ENCODE measurements at places on chromosomes 7 and 10.

GRCh38 chr10:90276894-90277475, 575.6 kb downstream of the KIF20B start:
- DNase-seq: no peak

GRCh38 chr7:150415161-150416153, 35.0 kb upstream of the GIMAP8 start:
- no peak for DNase-seq

- DNase-seq: no peak
Measured at GRCh38 chr7:11843113-11843765, 11.2 kb upstream of the THSD7A start.

GRCh38 chr10:4688601-4689000, 137.4 kb upstream of the AKR1E2 start:
- DNase-seq: no peak

DNA sequence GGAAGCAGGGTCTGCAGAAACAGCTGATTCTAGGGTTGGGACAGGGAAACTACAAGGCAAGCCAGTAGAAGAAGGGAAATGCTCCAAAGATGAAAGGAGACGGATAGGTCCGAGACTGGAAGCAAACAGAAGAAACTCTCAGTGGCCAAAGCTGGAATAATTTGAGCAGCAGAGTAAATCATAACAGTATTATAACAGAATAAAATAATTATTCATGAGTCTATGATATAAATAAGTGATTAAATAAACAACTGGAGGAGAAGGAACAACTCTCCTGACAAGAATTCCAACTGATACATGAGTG, 27.6 kb downstream of the EZH2 start:
- no peak for DNase-seq

- DNase-seq: no peak
Measured at GRCh38 chr7:104209063-104209462, 1.2 kb upstream of the ORC5 start.

- no peak for DNase-seq
Measured at GRCh38 chr7:118657391-118658005, 433.0 kb downstream of the ANKRD7 start.

DNA sequence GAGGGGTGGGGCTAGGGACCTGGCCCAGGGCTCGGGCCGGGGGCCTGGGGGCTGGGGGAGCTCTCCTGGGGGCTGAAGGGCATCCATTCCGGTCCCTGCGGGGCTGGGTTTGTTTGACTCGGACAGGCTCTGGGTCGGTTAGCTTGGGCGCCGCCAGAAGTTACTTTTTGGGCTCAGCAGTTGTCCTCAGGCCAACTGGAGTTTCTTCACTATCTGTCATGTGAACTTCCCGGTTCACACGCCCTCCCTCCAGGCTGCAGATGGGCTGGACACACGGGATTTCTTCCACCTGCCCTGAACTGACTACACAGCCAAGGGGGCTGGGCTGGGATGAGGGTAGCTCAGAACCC, 3.8 kb downstream of the SLC4A2 start:
- no peak for DNase-seq

GRCh38 chr10:70656489-70656888, 15.8 kb upstream of the ADAMTS14 start:
- DNase-seq: no peak

DNA sequence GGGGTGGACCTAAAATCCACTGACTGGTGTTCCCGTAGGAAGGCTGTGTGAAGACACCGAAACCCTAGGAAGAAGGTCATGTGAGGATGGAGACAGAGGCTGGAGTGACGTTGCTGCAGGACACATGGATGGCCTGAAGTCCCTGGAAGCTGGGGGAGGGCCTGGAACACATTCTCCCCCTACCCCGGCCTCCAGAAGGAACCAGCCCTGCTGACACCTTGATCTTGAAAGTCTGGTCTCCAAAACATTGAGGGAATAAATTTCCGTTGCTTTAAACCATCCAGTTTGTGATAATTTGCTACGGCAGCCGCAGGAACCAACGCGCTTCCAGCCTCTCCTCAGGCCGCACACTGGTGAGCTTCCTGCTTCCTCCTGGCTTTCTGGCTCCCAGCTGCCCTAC, 288.2 kb downstream of the GLRX3 start:
- no peak for DNase-seq

GRCh38 chr7:108001764-108002725, 916 bp downstream of the LAMB1 start:
- DNase-seq: no peak

DNA sequence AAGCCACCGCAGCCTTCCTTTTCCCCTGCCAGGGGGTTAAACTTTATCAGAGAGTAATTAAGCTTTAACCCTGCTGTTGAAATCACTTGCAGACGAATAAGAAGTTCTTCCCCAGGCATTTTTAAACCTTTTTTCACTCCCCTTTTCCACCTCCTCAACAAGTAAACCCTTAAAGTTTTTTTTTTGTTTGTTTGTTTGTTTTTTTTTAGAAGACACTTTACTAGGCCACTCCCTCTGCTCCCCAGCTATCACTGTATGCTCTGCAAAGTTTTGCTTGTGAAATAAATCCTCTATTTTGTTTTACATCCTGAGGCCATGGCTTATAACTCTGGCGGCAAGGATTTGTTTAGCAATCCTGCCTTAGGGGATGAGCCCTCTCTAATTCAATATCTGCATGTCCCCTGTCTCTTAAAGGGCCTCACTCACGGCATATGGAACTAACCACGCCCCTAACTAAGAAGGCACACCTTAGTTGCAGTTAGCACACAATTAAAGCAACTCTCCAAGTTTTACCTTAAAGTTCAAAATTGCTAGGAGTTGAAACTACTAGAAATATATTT, 1354.7 kb upstream of the LRRTM3 start:
- no peak for DNase-seq

DNA sequence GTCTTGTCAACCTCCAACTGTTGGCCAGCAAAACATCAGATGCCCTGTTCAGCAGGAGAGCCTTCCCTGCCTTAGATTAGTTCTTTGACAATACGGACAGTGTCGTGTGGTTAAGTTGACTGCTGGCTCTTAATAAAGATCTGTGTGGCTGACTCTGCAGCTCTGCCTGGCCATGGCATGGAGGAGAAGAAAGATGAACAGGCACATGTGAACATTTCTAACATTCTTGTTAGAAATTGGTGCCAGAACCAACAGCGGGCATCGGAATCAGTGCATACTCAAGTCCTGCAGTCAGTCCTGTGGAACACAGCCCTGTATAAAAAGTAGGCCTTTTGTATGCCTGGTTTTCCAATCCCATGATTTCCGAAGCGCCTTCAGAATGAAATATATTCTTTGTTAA, 455.6 kb downstream of the POM121L12 start:
- DNase-seq: no peak

DNA sequence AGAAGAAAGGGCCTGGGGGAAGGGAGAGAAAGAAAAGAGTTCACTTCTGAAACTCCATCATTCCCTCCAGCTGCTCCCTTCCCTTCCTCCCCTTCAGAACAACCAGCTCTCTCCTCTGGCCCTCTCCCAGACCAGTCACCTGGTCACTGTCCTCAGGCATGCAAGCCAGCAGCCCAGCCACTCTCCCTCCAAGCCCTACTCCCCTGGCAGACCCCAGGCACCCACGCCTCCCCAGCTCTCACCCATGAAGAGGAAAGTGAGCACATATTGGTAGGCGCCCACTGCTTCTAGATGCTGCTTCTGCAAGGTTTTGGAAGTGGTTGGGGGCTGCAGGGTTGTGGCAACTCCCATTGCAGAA, 353 bp downstream of the MOGAT3 start:
- no peak for DNase-seq

DNA sequence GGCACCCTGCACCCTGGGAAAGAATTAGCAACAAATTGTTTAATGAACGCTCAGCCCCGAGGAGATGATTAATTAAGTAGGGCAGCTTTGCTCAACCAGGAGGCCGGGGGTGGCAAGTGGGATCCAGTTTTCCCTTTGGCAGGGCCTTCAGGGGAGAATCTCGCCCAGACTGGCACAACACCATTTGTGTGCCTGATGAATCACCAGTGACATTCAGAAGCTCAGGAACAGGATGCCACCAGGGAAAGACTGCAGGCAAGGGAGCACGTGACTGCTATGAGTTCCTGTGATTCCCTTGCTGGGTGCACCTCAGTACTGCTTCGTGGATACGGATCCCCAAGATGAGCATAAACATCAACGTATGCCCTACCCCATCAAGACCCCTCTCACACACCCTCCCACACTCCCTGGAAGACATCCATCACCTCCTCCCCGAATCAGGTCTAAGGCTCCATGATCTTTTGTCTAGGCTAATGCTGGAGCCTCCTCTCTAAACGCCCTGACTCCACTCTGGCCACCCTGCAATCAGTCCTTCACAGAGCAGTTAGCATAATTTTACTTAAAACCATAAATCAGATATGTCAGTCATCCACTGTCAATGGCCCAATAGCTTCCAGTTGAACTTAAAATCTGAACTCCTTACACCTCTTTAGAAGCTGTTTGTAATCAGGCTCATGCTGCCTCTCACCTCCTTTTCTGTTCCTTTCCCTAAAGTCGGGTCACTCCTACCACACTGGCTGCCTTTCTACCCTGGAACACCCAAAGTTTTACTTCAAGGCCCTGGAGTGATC, 109.2 kb upstream of the AGK start:
- DNase-seq: no peak

- no peak for DNase-seq
Measured at GRCh38 chr10:125291836-125292235, 131.5 kb upstream of the CTBP2 start.

GRCh38 chr10:98029149-98030092, 1.0 kb downstream of the CRTAC1 start:
- DNase-seq: no peak

DNA sequence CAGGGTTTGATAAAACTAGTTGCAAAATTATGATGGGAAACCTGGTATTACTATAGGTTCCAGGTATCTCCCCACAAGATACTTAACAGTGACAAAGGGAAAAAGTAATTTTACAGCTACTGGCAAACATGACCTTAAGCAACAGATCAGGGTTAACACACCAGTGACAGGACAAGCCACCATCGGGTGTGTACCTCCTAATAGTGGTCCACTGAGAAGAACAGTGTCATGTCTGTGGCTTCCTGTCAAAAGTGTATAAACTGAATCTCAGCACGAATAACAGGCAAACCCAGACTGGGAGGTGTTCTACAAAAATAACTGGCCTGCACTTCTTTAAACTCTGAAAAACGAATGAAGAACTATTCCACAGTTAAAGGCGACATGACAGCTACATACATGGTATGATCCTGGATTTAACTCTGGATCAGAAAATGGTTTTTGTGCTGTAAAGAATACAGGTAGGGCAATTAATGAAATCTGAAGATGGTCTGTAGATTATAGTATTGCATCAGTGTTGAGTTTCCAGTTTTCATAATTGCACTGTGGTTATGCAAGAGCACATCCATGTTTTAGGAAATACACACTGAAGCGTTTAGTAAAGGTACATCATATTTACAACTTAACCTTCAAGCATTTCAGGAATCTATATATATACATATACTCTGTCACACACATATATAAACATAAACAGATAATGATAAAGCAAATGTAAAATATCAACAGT, 32.0 kb upstream of the ARMS2 start:
- DNase-seq: no peak

- DNase-seq: no peak
Measured at GRCh38 chr10:65945061-65945460, 980.8 kb upstream of the LRRTM3 start.

- no peak for DNase-seq
Measured at GRCh38 chr10:113970641-113971040, 73.0 kb upstream of the ADRB1 start.

- no peak for DNase-seq
Measured at GRCh38 chr10:32357056-32357735, 10.2 kb upstream of the EPC1 start.

- DNase-seq: no peak
Measured at GRCh38 chr7:53661645-53662217, 626.3 kb downstream of the POM121L12 start.

DNA sequence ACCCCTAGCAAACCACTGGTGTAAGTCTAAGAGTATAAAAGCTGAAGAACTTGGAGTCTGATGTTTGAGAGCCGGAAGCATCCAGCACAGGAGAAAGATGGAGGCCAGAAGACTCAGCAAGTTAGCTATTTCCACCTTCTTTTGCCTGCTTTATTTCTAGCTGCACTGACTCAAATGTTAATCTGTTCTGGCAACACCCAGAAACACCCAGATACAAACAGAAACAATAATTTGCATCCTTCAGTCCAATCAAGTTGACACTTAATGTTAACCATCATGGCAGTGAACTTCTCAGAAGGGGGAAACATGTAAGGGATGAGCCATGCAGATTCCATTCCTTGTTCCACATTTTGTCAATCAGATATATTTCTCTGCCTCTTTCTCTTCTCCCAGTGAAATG, 101.8 kb upstream of the FERD3L start:
- no peak for DNase-seq

- DNase-seq: no peak
Measured at GRCh38 chr10:131048606-131049005, 262.9 kb downstream of the TCERG1L start.

- no peak for DNase-seq
Measured at GRCh38 chr10:131777921-131778320, 122.9 kb upstream of the PPP2R2D start.

DNA sequence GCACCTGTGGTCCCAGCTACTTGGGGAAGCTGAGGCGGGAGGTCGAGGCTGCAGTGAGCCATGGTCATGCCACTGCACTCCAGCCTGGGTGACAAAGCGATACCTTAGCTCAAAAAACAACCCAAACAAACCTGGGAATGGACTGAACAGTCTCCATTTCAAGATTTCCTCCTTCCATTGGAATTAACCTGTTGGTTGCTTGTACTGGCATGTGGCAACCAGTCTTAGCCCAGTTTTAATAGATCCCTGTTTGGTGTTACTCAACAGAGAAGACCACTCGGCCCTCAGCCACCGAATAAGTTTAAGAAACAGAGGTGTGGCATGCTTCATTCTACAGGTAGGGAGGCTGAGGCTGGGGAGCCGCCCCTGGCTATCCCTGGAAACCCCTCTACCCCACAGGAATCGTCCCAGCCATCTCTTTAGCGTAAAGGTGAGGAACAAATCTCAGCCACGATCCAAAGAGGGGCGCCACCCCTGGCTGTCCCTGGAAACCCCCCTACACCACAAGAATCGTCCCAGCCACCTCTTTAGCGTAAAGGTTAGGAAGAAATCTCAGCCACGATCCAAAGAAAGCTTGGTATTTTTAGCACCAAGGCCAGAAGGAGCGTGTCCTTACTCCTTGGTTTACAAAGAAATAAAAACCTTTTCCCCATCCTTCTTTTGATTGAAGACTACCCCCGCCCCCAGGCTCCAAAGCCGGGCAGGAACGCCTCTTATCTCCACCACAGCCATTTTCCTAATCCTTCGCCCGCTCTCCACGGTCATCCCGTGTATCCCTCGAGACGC, 861 bp upstream of the TSPAN14 start:
- DNase-seq: no peak

Data from stimulated activated CD8-positive, alpha-beta memory T cell treated with anti-CD3 and anti-CD28 coated beads, Interleukin-7, amount 100 ng/mL, for 1 hour (primary cell).